Activated CD8-positive, alpha-beta T cell treated with anti-CD3 and anti-CD28 coated beads, Interleukin-2, amount 10 ng/mL, durations not matched to agents 7 days and 5 days (primary cell): ENCODE measurements at places on chromosomes 1 and 21. TPM values are rescaled to one million over a fixed set of nuclear protein-coding genes. Genes with fewer than 3 reads are reported as not detected.

DNA sequence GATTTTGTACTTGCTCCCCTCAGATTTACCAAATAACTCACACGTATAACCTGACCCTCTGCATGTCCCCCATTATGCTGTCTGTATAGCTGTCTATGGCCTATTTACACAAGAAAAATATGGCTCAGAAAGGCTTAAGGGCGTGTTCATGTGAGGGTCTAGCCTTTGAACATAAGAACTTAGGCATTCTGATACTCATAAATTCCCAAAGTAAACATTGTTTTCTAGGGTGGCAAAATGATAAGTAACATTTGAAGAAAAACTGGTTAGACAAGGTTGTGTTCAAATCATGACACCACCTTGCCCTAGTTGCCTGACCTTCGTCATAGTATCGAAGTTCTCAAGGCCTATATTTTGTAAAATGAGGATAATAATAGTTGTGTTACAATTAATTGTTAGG is 394.6 kb downstream of the LRRIQ3 start:
- DNase-seq, result no peak
- no peak overlapping the region for H3K27ac ChIP-seq
- H3K27me3 ChIP-seq, result no peaks in the 10 kb centered on the region
- H3K4me1 ChIP-seq, result no peaks in the 10 kb centered on the region

- H3K4me1 ChIP-seq, result peaks cover 13% of the 10 kb centered on the region
- H3K27ac ChIP-seq, result no peak overlapping the region
- H3K4me3 ChIP-seq, result no peak overlapping the region
- H3K27me3 ChIP-seq, result no peaks in the 10 kb centered on the region
Observed at GRCh38 chr1:12336413-12336812, 106.6 kb downstream of the VPS13D start.

Gene KCNE2
- total RNA-seq, result not detected

DNA sequence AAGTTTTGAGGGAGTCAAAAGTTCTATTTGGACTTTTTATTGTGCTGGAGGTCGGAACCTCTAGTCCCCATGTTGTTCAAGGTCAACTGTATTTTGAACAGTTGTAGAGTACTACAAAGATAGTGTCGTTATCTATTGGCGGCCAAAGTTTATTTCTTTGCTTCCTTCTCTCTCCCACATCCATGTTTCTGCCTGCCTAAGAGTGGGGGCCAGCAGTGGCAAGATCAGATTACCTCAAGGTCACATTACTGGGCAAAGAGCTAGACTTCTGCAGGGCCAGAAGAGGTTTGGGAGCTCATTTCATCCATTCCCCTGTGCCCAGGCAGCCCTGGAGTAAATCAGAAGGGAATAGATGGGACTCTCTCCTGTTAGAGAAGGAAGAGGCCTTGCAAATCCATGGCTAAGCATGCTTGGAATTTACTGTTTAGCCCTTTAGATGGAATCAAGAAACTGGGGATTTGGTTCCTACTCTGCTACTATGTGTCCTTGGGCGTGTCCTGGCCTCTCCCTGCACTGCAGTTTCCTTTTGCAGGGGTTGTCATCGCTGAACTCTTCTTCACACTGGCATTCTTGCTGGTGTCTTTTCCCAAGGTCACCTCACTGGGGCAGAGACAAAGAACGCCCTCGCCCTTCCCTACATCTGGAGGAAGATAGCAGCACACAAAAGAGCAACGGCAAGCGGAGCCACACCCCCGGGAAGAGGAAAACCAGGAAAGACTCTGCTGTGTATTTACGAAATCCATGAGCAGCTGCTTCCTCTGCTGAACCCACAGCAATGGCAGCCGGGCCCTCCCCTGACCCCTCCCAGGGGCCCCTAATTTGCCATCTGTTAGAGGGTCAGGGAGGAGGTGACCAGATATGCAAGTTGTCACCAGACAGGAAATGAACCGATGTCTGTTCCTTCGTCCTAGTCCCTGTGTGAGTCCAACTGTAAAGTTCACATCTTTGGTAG is 73.3 kb downstream of the PLPP3 start:
- no peaks in the 10 kb centered on the region for H3K36me3 ChIP-seq
- H3K27me3 ChIP-seq, result no peaks in the 10 kb centered on the region
- no peak overlapping the region for H3K4me3 ChIP-seq
- H3K27ac ChIP-seq, result no peak overlapping the region

DNA sequence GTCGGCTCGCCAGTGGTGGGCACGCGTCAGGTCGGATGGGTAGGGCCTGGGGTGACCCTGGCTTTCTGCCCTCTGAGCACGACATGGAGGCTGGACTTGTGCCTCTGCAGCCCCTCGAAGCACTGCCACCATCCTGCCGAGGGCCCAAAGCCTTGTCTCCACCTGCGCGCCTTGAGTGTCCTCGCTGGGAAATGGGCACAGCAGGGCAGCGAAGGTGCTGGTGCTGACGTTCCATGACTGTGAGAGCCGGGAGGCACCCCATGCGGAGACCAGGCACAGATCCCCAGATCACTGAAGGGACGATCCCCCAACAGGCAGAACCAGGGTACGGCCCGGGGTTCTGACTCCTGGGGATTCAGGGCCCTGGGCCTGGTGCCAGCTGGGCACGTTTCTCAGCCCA is 60.3 kb downstream of the SIK1 start:
- H3K36me3 ChIP-seq, result peaks cover 3% of the 10 kb centered on the region
- H3K4me1 ChIP-seq, result peaks cover 35% of the 10 kb centered on the region
- H3K27me3 ChIP-seq, result peaks cover 4% of the 10 kb centered on the region
- DNase-seq, result no peak
- no peak overlapping the region for H3K4me3 ChIP-seq

DNA sequence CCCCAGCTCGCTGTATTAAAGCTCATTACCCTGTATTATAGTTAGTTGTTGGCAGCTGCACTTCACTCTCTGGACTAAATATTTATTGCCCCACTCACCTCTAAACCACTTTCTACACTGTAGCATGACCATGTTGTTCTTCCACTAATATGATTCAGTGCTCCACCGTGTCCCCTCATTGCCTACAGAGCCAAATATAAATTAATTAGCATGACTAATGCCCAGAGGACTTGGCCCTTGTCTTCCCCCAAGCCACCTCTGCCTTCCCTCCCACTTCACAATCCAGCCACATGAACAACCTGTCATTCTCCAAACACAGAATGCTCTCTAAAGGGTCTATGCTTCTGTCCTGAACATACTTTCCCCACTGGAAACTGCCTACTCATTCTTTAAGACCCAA is 276.5 kb downstream of the PLPP3 start:
- H3K4me3 ChIP-seq, result no peak overlapping the region
- no peaks in the 10 kb centered on the region for H3K36me3 ChIP-seq
- H3K27me3 ChIP-seq, result no peaks in the 10 kb centered on the region

DNA sequence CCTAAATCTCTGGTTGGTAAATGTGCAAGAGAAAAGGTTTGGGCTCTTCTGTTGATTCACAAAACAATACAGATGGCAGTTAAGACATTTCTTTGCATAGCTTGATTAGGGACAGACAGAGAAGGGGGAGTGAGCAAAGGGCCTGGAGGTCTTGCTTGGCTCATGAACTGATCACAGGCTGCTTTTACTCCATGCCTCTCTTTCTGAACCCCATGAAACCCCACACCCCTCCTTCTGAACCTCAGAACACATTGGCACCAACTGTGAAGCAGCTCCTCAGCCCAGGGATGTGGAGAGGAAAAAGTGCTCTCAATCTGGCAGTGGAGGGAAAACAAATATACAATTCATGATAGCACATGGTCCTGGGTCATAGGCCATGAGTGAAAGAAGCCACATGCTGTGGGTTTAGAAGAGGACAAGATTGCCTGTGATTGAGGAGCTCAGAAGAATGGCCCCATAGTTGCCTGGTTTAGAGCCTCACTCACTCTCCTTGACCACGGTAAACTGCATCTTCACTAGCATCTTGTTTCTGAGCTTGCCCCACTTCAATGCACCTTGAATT is 111.6 kb upstream of the GADD45A start:
- no peaks in the 10 kb centered on the region for H3K36me3 ChIP-seq
- no peak overlapping the region for H3K4me3 ChIP-seq
- H3K27ac ChIP-seq, result no peak overlapping the region
- peaks cover 2% of the 10 kb centered on the region for H3K4me1 ChIP-seq
- H3K27me3 ChIP-seq, result peaks cover 5% of the 10 kb centered on the region

- DNase-seq, result peak; percentile 24
- H3K4me1 ChIP-seq, result peaks cover 8% of the 10 kb centered on the region
- H3K36me3 ChIP-seq, result no peaks in the 10 kb centered on the region
- H3K27ac ChIP-seq, result no peak overlapping the region
- H3K27me3 ChIP-seq, result no peaks in the 10 kb centered on the region
Observed at GRCh38 chr1:58324558-58324957, 222.0 kb downstream of the OMA1 start.

- no peak overlapping the region for H3K27ac ChIP-seq
- H3K27me3 ChIP-seq, result no peaks in the 10 kb centered on the region
- no peak overlapping the region for H3K4me3 ChIP-seq
- H3K36me3 ChIP-seq, result no peaks in the 10 kb centered on the region
- no peak for DNase-seq
Observed at GRCh38 chr1:113320272-113320671, 70.0 kb upstream of the MAGI3 start.

GRCh38 chr1:3497521-3497920 is 43.1 kb downstream of the ARHGEF16 start:
- no peak overlapping the region for H3K4me3 ChIP-seq
- no peak for DNase-seq
- H3K27me3 ChIP-seq, result no peaks in the 10 kb centered on the region
- H3K4me1 ChIP-seq, result no peaks in the 10 kb centered on the region
- H3K36me3 ChIP-seq, result no peaks in the 10 kb centered on the region
- no peak overlapping the region for H3K27ac ChIP-seq

Gene DCDC2B
- total RNA-seq, result not detected

- no peaks in the 10 kb centered on the region for H3K36me3 ChIP-seq
- DNase-seq, result no peak
- no peak overlapping the region for H3K27ac ChIP-seq
- no peaks in the 10 kb centered on the region for H3K27me3 ChIP-seq
- H3K4me1 ChIP-seq, result no peaks in the 10 kb centered on the region
- no peak overlapping the region for H3K4me3 ChIP-seq
Observed at GRCh38 chr1:3551711-3552110, 59.6 kb downstream of the MEGF6 start.

Gene PRPF38B
- 69.1 TPM for total RNA-seq

GRCh38 chr1:157773493-157774350 is 3.2 kb downstream of the FCRL2 start:
- H3K4me3 ChIP-seq, result no peak overlapping the region
- no peak for DNase-seq
- H3K27ac ChIP-seq, result no peak overlapping the region
- H3K27me3 ChIP-seq, result peaks cover 5% of the 10 kb centered on the region
- no peaks in the 10 kb centered on the region for H3K36me3 ChIP-seq
- no peaks in the 10 kb centered on the region for H3K4me1 ChIP-seq

DNA sequence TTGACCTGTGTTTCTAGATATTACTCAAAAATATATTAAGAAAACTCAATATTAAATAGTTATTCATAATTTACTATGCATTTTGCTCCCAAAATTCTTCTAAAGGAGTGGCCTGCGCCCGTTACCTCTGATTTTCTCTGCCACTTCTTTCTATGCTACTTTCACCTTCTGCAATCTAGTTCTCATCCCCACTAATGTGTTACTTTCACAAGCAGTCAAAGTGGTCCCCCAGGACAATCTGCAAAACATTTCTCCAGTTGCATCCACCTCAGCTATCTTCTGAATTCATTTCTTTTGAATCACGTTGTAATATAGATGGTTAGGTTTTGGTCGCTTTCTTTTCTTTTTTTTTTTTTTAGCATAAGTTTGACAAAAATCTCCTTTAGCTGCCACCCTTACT is 13.4 kb downstream of the INSL5 start:
- no peak for DNase-seq
- H3K36me3 ChIP-seq, result no peaks in the 10 kb centered on the region
- H3K27ac ChIP-seq, result no peak overlapping the region
- no peak overlapping the region for H3K4me3 ChIP-seq
- peaks cover 9% of the 10 kb centered on the region for H3K4me1 ChIP-seq

- DNase-seq, result no peak
- H3K4me1 ChIP-seq, result peaks cover 7% of the 10 kb centered on the region
- peaks cover 3% of the 10 kb centered on the region for H3K36me3 ChIP-seq
- no peak overlapping the region for H3K27ac ChIP-seq
- no peaks in the 10 kb centered on the region for H3K27me3 ChIP-seq
Observed at GRCh38 chr1:15736892-15737261, 819 bp downstream of the SLC25A34 start.

DNA sequence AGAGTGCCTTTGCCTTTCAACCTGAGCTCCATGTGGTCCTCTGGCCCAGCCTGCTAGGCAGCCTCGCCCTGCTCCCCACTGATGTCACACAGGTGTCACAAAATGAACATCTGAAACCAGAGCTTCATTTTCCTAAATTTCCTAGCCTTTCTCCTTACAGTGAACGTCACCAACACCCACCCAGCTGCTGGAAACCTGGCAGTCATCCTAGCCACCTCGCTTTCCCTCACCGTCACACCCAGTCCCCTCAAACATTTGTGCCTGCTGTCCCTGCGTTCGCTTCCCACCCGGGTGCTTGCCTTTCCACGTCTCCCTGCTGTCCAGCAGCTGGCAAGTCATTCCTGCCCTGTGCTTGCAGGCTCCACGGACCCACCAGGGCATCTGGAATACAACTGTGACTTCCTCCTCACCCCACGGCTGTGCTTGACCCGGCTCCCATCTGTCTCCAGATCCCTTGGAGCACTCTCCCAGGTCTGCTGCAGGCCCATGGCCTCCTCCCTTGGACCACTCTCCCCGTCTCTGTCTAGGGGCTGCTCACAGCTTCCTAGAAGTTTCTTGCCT is 23.5 kb downstream of the ADARB1 start:
- no peaks in the 10 kb centered on the region for H3K27me3 ChIP-seq
- H3K4me3 ChIP-seq, result no peak overlapping the region
- H3K27ac ChIP-seq, result peak overlapping the region; percentile 2
- DNase-seq, result no peak
- peaks cover 42% of the 10 kb centered on the region for H3K4me1 ChIP-seq

Gene MEX3A
- 0.05 TPM for total RNA-seq

Gene CHODL
- total RNA-seq, result not detected

- H3K27me3 ChIP-seq, result no peaks in the 10 kb centered on the region
- H3K4me1 ChIP-seq, result no peaks in the 10 kb centered on the region
- no peak overlapping the region for H3K27ac ChIP-seq
- DNase-seq, result no peak
Observed at GRCh38 chr1:150121236-150121862, 28.4 kb upstream of the PLEKHO1 start.

Gene FMN2
- total RNA-seq, result not detected

Gene KRTAP19-4
- total RNA-seq, result not detected

- DNase-seq, result no peak
- no peaks in the 10 kb centered on the region for H3K27me3 ChIP-seq
- no peak overlapping the region for H3K27ac ChIP-seq
- no peak overlapping the region for H3K4me3 ChIP-seq
Observed at GRCh38 chr1:190046231-190046630, 431.4 kb downstream of the BRINP3 start.

DNA sequence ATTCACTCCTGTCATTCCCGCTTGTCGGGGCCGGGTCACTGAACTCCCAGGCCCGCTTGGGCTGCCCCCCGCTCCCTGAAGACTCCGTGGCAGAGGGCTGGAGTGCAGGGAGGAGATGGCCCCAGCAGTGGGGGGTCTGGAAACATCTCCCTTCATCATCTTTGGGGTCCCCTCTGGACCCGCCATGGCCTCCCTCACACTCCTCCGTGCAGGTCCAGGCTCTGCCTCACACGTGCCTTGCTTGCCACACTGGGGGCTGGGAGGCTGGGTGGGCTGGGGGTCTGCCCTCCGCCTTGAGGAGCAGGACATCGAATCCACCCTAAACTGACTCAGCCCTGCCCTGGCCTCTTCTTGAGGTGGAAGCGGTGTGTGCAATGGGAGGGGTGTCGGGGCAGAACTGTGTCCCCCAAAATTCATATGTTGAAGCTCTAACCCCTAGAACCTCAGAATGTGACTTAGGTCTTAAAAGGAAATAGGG is 35.2 kb downstream of the POFUT2 start:
- DNase-seq, result no peak
- no peak overlapping the region for H3K4me3 ChIP-seq
- peaks cover 23% of the 10 kb centered on the region for H3K27me3 ChIP-seq
- H3K36me3 ChIP-seq, result no peaks in the 10 kb centered on the region
- no peak overlapping the region for H3K27ac ChIP-seq
